ENCODE measurements at places on chromosomes 1 and 21. TPM values are rescaled to one million over a fixed set of nuclear protein-coding genes. Genes with fewer than 3 reads are reported as not detected.

Gene IVL
- not detected for polyA plus RNA-seq

Gene SLC45A1
- not detected for polyA plus RNA-seq

Gene C1QC
- 94.3 TPM for polyA plus RNA-seq

Gene LIN28A
- polyA plus RNA-seq = not detected

Gene LCE3B
- polyA plus RNA-seq = not detected

Gene SIPA1L2
- 16.2 TPM for polyA plus RNA-seq

Gene PIAS3
- polyA plus RNA-seq = 5.5 TPM

Gene TMCC2
- 1.1 TPM for polyA plus RNA-seq

DNA sequence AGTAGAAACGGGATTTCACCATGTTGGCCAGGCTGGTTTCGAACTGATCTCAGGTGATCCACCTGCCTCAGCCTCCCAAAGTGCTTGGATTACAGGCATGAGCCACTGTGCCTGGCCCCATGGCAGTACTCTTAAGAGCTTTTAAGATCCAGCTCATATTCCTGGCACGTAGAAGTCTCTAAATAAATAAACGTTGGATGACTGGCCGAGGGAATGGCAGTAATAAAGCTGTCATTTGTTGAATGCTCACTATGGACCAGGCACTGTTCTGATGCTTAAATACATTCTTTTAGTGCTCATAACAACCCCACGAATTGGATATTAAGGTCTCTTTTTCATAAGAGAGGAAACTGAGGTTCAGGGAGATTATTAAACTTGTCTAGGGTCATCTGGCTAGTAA lies 20.9 kb downstream of the UBIAD1 start:
- DNase-seq = no peak

GRCh38 chr1:916173-917075 lies 7.3 kb upstream of the SAMD11 start:
- DNase-seq = peak; percentile 60

GRCh38 chr1:32427264-32427963 lies 33.2 kb upstream of the BSDC1 start:
- no peak for DNase-seq

- peak; percentile 83 for DNase-seq
Measured at GRCh38 chr1:9291914-9292360, 757 bp upstream of the SPSB1 start.

- DNase-seq = no peak
Measured at GRCh38 chr1:188599313-188599712, 1770.6 kb downstream of the PLA2G4A start.

DNA sequence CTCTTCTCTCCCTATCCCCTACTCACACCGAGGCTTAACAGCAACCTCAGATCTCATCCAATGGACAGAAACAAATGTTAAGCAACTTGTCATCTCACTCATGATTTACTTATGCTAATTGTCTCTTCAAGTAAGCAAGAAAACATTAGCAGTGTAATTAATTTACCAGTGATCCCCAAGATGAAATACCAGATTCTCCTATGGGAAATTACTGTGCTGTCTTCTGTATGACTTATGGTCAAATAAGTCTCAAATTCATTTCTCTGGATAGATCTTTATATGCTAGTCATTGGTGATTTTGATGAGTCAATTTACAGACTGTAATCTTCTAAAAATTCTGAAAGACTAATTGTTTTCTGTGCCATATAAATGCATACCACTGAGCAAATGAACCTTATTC lies 32.9 kb upstream of the L1TD1 start:
- no peak for DNase-seq

- DNase-seq = no peak
Measured at GRCh38 chr1:228899421-228899956, 164.2 kb downstream of the RHOU start.

DNA sequence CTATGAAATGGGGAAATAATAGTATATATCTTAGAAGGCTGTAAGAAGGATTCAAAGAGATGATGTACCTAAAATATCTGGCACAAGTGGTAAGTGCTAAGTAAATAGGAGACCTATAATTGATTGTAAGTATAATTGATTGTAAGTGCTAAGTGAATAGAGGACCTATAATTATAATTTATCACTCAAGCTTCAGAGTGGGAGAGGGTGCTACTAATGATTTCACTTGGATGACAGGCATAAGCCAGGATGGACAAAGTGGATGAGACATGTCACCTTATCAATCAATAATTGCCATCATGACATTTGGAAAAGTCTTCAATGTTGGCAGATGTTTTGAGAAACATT lies 11.2 kb downstream of the RCAN1 start:
- no peak for DNase-seq

DNA sequence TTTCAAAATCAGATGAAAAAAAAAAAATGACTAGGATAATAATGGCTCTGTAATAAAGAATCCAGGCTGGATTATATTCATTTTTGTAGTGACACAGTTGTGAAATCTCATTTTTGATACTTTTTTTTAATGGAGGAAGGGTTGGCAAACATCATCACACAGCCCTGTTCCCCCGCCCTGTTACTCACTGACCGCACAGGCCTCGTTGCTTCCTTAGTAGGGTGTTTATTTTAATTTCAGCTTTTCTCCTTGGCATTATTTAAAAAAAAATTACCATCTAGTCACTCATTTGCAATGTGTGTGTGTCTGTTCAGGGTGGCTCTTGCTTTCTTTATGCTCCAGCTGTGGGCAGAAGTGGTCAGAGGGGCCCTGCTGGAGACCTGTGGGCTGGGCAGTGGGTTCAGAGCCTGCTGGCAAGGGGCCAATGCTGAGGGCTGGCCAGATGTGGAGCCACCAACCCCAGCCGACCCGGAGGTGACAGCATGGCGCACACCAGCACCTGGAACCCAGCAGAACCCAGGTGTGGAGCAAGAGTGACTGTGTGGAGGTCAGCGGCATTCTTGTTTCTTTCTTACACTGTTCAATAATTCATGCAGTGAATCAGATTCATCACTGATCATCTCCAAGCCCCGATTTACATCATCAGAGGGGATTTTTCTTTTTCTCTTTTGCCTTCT lies 44.6 kb downstream of the ZSCAN20 start:
- DNase-seq = no peak

- DNase-seq = peak; percentile 87
Measured at GRCh38 chr1:196608390-196609369, at the start of gene KCNT2. Gene KCNT2 (minus strand): TSS chr1:196608440. CDS start chr1:196608309, 131 bp downstream.

DNA sequence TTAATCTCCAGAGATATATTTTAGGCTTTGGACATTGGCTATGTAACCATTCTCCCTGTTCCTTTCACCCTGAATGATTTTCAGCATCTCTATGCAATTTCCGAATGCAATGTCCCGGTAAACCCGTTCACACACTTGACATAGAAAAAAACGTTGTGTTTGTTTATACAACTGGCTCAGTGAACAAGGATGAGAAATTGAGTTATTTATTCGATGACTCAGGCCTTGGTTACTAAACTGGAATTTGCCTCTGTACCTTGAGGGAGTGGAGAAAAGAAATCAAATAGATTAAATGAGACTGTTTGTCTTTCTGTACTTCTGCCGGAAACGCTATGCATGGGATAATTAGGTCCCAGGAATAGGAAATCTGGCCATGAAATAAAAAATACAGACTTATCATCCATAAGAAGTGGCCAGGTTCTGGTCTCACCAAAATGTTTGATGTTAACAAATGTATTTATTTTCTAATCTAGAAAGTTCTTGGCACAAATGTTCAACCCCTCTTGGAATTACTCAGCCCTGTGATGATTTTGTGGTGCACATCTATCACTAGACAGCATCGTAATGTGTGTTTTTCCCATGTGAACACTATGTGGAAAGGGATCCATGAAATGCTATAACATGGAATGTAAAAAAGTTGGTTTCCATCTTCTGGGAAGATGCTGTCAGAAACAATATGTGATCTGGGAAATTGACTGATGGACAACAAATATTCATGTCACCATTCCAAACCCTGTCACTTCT lies 253.9 kb downstream of the DUSP10 start:
- DNase-seq = no peak

DNA sequence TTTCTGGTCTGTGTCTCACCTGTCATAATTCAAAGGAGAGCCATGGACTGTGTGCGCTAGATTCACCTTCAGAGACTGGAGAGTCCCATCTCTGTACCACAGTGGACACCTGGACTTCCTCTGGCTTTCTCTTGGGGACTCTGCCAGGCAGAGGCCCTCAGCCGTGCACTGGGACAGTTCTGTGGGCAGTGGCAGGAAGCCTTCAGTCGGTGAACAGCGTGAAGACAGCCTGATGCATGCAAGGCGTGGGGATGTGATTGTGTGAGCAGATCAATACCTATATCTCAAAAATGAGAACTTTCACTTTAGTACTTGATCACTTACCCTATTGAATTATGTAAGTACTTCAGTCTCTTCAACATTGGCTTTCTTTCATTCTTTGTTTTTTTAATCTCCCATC lies 245.3 kb downstream of the DISC1 start:
- no peak for DNase-seq

DNA sequence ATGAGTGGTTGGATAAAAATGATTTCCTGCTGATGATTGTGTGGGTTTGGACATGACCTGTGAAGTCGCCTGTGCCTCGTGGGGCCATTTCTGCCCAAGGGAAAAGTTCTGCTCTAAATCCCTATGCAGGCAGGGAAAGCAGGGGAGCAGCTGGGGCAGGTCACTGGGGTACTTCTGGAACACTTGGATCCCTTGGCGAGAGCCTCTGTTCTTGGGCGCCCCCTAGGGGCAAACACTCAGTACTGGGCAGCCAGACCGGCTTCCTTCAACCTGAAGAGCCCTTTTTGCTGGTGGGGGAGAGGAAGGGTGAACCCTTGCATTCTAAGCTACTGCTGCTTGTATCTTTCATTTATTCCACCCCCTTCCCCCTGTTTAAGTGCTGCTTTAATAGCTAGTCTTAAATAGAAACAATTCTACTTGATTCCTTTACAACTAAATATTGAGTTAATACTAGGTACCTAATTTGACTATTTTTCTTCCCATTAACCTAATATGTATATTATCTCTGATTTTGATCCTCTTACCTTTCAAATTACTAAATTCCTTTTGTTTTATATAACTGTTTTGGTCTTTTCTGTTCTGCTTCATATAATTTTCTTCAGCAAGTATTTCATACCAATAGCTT lies 5.1 kb upstream of the CLEC20A start:
- DNase-seq = peak; percentile 75

- no peak for DNase-seq
Measured at GRCh38 chr1:231338270-231339128, at the start of gene SPRTN. Gene SPRTN (plus strand): TSS chr1:231338293. CDS start chr1:231338384, 91 bp downstream.

DNA sequence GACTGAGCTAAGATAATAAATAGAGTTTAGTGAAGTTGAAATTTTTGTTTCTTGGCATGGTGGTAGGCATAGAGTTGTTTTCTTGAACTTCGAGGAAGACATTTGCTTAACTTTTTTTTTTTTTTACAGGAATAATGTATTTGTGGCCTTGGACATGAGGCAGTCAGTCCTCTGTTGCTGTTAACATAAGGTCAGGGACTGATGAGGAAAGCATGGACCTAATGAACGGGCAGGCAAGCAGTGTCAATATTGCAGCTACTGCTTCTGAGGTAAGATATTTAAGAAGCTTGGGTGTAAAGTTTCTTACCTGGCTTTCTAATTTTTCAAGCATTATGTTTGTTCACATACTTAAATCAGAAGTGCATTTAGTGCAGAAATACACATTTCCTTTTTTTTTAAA lies 51.5 kb downstream of the RALGPS2 start:
- DNase-seq = no peak

- peak; percentile 68 for DNase-seq
Measured at GRCh38 chr21:39033878-39034589, 149.2 kb downstream of the PSMG1 start.

GRCh38 chr1:1264868-1265272 lies 8.8 kb downstream of the UBE2J2 start:
- no peak for DNase-seq

DNA sequence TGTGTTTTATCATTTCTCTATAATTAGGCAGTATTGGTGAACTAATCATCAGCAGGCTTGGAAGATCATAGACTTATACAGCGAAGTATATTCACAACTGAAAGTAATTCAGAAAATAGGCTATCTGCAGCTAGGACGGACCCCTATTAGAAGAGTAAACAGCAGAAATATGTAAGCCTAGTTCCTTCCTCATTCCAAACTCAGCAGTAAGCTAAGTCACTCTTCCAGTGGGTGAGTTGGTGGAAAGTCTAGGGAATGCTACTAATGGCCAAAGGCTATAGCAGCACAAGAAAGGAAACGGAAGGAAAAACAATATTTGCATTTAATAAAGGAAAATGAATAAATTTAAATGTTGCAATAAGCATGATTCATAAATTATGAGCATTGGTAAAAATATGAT lies 918.1 kb upstream of the TMPRSS15 start:
- no peak for DNase-seq

DNA sequence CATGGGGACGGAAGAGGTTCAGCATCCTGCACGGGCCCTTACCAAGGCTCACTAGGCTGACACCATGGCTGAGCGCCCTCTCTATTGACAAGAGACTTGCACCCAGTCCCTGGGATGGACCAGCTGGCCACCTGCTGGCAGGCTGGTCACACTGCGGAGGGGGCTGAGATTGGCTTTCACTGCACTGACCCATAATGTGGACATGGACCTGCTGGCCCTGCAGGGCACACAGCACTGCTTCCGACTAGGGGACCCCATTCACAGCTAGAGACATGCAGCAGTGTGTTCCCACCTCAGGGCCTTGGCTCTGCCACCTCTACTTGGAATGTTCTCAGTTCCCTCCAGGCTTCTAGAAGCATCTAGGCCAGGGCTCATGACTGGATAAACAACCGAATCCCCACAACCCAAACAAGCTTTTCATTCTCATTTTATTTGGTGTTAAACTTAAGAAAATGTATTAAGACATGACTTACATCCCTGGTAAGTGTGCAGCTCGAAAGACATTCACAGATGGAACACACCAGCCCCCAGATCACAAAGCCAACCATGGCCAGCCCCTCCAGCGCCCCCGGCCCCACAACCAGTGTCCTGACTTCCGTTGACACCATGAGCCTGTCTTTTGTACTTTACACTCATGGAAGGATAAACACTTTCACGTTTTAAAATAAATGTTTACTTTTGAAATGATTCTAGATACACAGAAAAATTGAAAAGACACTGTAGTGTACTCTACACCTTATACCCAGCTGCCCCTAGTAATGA lies 9.3 kb upstream of the SRARP start:
- peak; percentile 84 for DNase-seq

DNA sequence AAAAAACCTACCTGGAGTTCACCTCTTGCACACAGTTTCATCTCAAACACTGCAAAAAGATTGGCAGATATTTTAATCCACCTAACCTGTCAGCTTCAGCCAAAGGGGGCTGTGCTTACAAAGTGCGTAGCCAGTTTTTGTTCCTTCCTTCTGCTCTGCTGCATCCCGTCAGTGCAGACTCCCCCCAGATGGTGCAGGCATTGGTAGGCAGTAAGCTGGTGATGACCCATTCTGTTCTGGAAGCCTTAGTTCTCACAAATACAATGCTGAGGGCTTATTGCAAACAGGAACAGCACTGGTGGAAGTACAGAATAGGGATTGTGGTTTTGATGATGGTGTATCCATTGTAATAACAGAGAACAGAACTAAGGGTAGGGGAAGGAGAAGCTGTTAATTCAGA lies 239.5 kb downstream of the RYR2 start:
- no peak for DNase-seq

DNA sequence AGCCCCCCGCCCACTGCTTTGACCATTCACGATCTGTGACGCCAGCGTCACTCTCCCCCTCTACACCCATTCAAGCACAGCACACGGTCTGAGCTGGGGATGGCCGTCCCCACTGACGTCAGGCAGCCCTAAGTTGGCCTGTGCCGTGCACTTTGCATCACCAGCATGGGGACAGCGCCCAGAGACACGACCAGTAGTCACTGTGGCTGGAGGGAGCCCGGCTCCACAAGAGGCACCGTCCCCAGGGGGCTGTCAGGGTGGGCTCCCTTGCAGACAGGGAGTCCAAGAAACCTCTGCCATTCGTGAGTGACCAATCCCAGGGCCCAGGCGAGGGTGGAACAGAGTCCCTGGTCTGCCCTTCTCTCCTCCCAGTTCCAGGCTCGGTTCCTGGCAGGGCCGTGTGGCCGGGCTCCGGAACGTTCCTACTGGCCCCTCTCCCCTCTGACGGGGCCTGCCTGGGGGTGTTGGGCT lies 2.3 kb downstream of the KRTAP10-8 start:
- DNase-seq = no peak

All from sigmoid colon (tissue), 7 donors.